ENCODE measurements at places on chromosomes 3 and 15.

DNA sequence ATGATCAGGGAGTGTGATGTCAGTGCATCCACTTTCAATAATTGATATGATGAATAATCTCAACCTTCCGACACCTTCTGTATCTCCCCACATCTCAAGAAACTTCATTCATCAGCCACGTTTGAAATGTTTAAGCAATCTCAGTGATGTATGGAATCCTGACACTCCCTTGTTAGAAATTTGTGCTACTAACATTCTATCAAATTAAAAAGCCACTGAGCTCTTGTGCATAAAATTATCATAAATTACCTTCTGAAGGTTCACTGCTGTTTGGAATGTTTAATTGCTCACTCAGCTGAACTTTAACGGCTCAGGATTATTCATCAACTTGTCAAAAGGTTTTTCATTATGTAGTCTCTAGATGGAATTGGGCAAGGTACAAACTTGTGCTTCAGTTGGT, 108.4 kb upstream of the DPH6 start:
- no peak for DNase-seq

DNA sequence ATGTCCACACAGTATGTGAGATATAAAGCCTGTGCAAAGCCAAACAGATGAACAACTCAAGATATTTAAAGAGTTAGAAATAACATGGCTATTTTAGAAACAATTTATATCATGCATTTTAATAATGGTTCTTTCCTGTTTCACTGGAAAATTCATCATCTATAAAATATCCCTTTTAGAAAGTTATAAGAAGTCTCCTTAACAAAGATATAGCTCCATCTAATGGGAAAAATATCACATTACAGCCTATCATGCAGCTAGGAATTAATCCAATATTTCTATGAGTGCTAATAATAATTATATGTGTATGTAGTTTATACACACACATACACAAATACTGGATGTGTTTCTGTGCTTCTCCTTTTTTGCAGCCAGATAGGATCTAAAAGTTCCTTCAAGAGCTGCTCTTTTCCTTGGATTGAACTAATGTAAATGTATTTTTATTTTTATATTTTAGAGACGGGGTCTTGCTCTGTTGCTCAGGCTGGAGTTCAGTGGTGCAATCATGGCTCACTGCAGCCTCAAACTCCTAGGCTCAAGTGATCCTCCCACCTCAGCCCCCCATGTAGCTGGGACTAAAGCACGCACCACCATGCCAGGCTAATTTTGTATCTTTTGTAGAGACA, 21.6 kb downstream of the RPL22L1 start:
- DNase-seq: no peak

- no peak for DNase-seq
Observed at GRCh38 chr3:174931473-174932353, 72.6 kb downstream of the NAALADL2 start.

GRCh38 chr15:92638291-92638708, 17.3 kb downstream of the FAM174B start:
- no peak for DNase-seq

- DNase-seq: no peak
Observed at GRCh38 chr15:92597548-92597947, 58.0 kb downstream of the FAM174B start.

GRCh38 chr3:33941804-33942203, 143.4 kb downstream of the PDCD6IP start:
- no peak for DNase-seq

GRCh38 chr15:33586786-33587697, 276.3 kb downstream of the RYR3 start:
- DNase-seq: no peak

GRCh38 chr3:14583548-14584091, 43.5 kb upstream of the GRIP2 start:
- no peak for DNase-seq
